ENCODE measurements at places on chromosomes 5 and 9.

DNA sequence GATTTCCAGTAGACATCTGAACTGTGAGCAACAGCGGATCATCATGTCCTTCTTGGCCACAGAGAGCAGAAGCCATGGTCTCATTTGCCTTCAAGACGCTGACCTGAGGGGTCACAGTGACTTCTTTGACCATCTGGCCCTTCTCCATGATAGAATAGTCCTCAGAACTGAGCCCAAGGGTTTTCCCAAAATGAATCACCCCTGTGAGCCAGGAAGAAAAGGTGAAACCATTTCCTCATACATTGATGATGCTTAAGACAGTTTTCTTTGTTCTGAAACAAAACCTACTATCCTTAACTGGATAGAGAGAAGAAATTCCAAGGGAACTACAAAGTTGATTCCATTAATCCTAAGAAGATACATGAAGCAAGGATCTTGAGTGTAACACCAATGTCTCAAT is 503.9 kb downstream of the CTNND2 start:
- no peak for DNase-seq

- DNase-seq: peak; percentile 84
These were observed 124.8 kb downstream of the RANBP17 start for GRCh38 chr5:170986598-170986997.

- peak; percentile 42 for DNase-seq
These were observed 42.5 kb upstream of the PPARGC1B start for GRCh38 chr5:149687486-149688168.

GRCh38 chr9:123365287-123365880 is 9.4 kb downstream of the CRB2 start:
- no peak for DNase-seq

GRCh38 chr5:38883842-38884241 is 38.0 kb downstream of the OSMR start:
- DNase-seq: no peak

- no peak for DNase-seq
These were observed 13.1 kb upstream of the LPAR1 start for GRCh38 chr9:111051400-111051799.

DNA sequence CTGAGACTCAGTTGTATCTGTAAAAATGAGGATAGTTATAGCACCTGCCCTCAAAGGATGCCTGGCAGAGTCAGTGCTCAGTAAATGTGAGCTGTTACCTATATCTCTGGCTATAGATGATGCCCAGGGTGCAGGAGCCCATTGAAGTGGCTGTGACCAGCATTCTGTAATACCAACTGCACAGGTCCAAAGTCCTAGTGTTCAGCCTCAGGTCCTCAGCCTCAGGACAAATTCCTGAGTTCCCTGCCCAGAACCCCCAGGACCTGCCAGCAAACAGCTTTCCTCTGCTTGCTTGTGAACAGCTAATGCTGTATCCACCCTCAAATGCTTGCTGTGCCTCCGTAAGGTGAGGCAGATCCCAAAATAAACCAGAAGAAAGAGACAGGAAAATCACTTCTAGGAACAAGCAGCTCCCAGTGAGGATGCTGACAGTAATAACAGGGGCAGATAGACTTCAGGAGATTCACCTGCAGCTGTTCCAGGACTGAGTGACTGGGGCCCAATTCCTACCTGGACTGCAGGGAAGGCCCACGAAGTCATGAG is 80.8 kb downstream of the SIL1 start:
- DNase-seq: no peak

GRCh38 chr5:19685473-19685872 is 302.5 kb downstream of the CDH18 start:
- DNase-seq: no peak

DNA sequence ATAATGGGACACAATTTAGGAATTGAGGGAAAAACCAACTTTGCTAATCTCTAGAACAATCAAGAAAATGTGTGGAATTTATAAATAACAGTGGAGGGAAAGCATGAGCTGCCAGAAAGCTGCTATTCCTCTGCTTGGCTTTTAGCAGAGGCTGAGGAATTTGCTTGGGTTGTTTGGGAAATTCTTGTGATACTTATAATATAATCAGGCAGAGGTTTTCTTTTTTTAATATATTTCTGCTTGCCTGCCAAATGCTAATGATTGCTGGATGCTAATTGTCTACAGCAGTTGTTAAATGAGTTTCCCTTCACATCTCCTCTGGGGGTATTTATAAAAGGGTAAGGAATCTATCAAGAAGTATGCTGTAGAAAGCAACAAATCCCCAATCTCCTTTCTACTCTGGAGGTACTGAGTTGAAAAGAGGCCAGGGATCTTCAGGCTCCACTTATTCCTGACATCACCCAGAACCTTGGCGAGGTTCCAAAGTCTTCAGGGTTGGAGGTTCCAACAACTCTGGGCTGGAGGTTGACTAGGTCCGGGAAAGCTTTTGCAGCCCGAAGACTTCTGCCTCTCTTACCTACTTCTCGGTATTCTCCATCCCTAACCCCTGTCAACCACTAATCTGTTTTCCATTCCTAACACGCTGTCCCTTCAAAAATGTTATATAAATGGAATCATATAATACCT is 60.4 kb upstream of the TMED7 start:
- no peak for DNase-seq

DNA sequence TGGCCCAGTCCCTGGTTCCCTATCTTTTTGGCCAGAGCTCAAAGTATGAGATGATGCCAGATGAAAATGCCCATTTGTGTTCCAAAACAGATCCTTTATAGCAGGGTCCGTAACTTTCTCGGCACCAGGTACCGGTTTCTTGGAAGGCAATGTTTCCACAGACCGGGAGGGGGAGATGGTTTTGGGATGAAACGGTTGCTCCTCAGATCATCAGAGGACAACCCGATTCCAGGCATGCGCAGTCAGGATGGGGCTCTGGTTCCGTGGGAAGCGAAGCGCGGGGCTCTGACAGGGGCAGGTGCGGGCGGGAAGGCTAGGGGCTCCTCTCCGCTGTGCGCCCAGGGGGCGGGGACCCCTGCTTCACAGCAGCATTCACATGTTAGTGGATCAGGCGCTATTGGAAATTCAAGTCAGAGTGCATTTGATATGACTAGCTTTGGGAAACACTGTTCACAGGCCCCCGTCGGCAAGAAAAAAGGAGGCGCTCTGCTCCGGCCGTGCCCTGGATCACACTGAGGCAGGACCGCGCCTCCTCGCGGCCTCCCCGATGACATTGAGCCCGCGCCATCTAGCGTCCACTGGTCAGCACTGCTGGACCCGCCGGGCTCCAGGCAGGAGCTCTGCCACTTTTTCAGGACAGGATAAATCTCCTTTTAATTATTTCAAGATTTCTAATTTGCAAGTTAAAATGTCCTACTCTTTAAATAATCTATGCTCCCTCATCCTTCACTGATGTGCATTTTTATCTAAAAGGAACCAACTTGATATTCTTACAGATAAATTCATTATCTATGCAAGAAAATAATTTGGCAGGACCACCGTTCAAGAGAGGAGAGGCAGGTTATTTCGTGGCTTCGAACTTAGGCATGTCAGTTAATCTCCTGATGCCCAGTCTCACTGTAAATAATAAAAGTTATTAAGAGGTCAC is 190.0 kb downstream of the FANCC start:
- peak; percentile 79 for DNase-seq

GRCh38 chr9:1007312-1007711 is 30.9 kb downstream of the DMRT3 start:
- no peak for DNase-seq

DNA sequence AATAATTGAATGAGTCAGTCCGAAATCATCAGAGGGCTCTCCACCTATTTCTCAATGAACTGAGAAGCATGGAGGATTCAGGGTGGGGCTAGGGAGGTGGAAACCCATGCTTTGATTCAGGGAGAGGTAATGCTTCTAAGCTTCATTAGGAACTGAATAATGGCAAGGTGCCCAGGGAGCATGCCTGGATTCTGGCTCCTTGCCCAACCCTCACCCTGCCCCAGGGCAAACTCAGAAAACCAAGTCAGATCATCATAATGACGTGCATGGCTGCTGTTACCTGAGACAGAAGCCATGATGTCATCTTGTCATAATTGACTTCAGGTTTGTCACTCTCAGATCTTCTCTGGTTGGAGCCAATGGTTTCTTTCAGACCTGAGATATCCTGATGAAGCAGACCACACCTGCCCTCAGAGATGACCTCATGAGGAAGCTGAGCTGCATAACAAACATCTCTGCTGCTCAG is 199.6 kb downstream of the SYK start:
- peak; percentile 32 for DNase-seq

- DNase-seq: no peak
These were observed 26.0 kb upstream of the GNA14 start for GRCh38 chr9:77673941-77674791.

- no peak for DNase-seq
These were observed 33.6 kb downstream of the TLR4 start for GRCh38 chr9:117737721-117738226.

- DNase-seq: no peak
These were observed 44.2 kb downstream of the SARDH start for GRCh38 chr9:133693703-133694529.

- DNase-seq: no peak
These were observed 836 bp downstream of the PCSK5 start for GRCh38 chr9:75891277-75891741.

DNA sequence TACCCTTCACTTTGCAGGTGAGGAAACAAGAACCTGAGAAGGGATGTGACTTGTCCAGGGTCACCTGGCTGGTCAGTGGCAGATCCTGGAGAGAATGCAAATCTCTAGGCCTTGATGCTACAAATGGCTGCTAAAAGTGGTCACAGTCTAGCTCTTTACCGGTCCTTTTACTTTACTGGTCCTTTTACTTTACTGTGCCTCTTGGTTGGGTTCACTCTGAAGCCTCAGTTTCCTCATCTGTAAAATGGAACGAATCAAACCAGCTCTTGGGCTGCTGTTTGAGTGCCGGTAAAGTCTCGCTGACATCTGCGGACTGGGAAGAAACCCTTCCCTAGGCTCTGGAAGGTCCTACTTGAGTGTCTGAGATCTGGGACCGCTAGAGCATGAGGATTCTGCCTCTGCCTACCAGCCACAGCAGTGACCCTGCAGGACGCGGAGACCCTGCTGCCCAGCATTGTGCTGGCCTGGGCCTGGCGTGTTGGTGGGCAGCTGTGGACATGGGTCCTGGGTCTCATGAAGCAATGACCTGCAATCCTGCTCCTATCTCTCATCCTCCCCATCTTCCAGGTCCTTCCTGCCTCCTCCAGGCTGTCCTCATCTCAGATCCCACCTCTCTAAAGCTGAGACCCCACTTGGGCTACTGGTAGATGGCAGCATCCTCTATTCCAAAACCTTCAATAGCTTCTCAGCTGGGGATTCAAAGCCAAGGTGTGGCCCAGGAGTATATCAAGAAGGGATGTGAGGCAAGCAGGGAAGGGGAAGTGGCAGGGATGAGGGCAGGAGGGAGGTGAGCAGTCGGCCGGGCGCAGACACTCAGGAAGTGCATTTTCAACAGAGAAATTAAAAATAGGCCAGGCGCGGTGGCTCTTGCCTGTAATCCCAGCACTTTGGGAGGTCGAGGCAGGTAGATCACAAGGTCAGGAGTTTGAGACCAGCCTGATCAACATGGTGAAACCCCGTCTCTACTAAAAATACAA is 13.3 kb downstream of the CORO2A start:
- DNase-seq: no peak

GRCh38 chr9:106670418-106670817 is 192.5 kb upstream of the ZNF462 start:
- DNase-seq: no peak

Measured in dermis microvascular lymphatic vessel endothelial cell (primary cell).